Suppressor macrophage (primary cell): ENCODE measurements at places on chromosomes 12 and 14.

- no peak for DNase-seq
Measured at GRCh38 chr12:113186033-113186365, 478 bp downstream of the RITA1 start.

DNA sequence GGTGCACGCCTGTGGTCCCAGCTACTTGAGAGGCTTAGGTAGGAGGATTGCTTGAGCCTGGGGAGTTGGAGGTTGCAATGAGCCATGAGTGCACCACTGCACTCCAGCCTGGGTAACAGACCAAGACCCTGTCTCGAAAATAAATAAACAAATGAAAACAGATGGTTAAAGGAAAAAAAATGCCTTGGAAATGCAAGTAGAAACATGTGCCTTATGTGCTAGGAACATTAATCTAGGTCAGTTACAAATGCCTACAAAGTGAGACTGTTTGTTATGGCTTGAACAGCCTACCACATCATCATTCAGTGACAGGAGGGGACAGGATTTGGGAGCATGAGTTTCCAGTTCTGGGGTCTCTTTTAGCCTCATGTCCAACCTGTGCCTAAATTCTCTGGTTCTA lies 52.4 kb upstream of the BCAT1 start:
- no peak for DNase-seq

GRCh38 chr14:95043732-95044462 lies 113.4 kb downstream of the DICER1 start:
- DNase-seq = no peak

- no peak for DNase-seq
Measured at GRCh38 chr12:43692064-43692463, 66.5 kb downstream of the PUS7L start.

DNA sequence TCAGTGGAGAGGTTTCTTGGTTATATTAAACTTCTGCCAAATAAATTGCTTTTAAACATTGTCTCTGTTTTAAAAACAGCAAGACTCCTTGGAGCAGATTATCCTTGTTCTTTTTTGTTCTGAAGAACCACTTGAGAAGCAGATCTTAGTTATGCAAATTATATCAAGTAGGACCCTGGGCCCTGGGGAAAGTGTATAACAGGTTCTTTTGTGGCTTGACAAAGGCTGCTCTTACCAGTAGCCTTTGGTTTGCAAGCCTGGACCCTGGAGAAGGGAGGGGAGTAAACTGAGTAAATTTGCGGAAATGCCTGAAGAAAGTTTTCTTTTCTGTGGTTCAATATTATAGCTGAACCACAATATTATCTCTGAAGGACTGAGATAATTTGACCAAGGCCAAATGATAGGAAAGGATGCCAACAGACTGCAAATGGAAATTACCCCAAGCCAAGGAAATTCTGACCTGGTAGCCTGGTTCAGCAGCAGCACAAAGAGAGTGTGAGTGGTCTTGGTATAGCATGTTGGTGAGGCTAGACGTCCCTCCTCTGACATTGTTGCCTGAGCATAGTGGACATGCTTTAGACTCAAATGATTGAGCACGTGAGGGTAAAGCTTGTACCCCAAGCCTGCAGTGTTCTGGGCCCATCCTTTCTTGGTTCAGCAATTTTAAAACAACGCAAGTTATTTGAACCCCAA lies 30.4 kb upstream of the SIX1 start:
- no peak for DNase-seq

DNA sequence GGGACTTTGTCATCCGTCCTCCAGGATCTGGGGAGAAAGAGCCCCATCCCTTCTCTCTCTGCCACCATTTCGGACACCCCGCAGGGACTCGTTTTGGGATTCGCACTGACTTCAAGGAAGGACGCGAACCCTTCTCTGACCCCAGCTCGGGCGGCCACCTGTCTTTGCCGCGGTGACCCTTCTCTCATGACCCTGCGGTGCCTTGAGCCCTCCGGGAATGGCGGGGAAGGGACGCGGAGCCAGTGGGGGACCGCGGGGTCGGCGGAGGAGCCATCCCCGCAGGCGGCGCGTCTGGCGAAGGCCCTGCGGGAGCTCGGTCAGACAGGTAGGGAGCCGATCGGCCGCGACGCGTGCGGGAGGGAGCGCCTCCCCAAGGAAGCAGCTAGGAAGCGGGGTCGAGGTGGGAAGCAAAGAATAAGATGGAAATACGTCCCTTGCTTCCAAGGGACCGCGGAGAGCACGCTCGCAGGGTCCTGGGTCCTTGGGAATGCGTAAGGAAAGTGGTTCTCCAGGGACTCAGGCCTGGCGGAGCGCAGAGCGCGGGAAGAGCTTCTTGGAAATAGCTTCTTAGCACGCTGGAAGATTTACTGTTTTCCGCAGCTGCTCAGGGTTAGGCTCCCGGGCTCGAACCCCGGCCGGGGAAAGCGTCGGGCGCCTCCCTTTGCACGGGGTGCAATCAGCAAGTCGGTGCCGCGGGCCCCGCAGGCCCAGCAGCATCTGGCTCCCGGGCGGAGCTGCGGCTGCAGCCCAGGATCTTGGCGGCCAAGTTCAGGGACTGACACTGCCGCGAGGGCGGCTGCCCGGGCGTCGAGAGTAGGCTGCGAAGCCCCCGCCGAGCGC lies 457 bp downstream of the SOCS2 start:
- DNase-seq = no peak

- no peak for DNase-seq
Measured at GRCh38 chr14:89377544-89377943, 39.5 kb downstream of the FOXN3 start.

DNA sequence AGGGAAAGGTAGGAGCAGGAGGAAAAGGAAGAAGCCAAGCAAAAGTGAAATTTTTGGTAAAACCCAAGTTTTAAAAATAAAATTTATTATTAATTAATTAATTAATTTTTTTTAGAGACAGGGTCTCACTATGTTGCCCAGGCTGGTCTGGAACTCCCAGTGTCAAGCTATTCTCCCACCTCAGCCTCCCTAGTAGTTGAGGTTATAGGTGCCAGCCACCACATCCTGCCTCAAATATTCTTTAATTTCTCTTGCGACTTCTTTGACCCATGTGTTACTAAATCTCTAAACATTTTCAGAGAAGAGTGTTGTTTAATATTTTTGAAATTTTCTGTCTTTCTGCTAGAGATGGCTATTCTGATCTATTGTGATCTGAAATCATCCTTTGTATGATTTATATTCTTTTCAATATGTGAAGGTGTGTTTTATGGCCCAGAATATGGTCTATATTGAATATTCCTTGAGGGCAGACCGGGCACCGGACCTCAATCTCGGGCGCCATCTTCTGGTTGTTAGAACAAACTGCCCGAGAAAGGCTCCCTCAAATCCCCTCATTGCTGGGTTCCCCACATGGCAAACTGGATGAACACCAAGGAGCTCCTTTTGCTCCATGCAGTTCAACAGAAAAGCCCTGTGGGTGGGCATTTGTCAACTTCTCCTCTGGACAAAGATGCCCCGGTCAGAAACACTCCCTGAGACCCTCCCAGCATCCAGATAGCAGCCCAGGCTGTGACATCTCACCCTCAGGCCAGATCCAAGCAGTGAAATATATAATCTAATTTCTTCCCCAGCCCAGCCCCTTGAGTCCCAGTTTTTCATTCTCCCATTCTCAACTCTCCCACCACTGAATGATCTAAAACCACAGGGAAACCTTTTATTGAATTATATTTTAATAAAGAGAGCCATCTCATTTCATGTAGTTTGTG lies 110.5 kb downstream of the ASCL4 start:
- peak; percentile 78 for DNase-seq

DNA sequence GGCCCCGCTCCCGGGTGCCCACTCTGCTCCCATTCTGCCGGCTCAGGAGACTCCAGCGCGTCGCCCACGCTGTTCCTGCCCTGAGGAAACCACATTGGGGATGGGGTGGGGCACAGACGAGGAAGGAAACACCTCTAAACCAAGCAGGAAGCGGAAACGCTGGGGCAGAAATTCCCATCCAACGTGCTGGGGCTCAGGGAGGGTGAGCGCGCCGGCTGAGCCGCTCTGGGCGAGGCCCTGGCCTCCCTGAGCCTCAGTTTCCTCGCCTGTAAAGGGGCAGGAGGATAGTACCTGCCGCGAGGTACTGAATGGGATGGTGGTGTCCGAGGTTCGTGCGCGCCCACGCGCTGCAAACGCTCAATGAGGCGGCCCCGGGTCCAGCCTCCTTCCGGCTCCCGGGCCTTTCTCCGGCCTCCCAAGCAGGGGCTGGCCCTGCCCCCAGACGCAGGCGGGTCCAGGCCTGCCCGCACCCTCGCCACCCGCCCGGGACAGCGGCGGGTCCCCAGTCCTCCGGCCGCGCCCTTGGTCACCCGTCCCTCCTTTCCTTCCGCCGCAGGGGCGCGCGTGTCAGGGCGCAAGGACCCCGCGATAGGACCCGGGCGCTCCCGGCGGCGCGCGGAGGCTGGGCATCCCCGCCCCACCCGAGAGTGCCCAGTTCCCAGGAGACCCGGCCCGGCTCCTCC lies 673 bp downstream of the BEGAIN start:
- DNase-seq = no peak
